Cerebellar cortex (tissue), 1 donor: ENCODE measurements at places on chromosomes 4 and X.
A peak's percentile ranks its signal among the peaks of the same experiment; 100 is the strongest.

DNA sequence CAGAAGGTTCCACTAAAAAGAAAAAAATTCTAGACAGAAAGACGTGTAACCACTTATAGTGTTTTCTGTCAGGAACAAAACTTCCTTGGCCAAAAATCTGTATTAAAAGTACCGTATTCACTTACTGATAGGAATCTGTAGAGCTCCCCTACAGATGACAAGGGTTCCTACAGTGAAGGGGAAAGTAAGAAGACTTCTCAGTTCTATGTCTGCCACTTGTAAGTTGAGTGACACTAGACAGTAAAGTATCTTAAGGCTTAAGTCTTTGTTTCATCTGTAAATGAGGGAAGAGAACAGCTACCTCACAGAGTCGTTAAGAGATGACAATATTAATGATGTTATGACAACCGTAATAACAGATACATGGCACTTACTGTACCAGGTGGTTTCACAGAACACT is 3.3 kb downstream of the COQ2 start:
- DNase-seq = no peak

DNA sequence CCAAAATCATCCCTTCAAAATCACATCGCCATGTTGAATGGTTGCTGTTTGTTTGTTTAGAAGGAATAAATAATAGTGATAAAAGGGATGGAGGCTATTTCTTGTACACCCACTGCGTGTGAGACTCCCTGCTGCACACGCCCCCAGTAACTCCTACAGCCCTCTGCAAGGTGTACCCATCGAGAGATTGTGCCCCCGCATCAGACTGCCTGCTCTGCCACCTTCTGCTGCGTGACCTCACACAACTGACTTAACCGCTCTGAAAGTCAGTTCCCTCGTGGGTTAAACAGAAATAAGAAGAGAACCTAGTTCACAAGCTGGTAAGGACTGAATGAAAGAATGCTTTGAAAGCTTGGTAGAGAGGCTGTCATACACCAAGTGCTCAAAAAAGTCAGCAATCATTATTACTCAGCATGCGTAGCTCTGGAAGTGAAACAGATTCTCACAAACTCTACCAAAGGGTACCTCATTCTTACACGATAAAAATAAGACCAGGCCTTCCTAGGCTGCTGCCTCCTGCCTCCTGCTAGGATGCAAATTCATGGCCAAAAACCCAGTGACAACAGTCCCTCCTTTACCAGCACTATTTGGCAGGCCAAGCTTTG is 147.1 kb downstream of the CPEB2 start:
- no peak for DNase-seq

GRCh38 chrX:13288671-13289070 is 31.2 kb downstream of the ATXN3L start:
- no peak for DNase-seq

DNA sequence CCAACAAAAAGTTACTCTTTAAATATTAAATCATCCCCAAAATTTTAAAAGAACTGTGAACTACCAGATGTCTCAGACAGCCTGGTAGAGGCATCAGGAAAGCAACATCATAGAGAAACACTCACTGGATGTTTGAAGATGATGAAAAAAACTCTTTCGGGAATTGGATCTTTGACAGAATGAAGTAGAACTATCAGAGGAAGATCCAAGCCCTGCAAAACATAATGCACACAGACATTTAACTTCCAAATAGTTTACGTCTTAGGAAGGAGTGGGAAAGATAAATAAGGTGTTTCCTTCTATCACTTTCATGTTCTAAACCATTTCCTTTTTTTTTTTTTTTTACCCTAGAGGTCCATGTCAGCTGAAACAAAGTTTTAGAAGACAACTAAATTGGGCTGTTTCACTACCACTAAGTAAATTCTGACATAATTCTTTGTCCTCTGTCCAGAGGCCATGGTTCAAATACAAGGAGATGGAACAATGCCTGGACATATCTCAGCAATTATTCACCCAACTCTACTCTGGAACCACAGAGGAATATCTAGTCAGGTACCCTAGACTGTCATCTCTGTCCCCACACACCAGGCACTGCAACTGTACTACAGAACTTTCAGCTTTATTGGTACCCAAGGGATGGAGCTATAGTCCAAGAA is 217.7 kb upstream of the INTU start:
- DNase-seq = no peak

GRCh38 chr4:59571805-59572430 is 1628.2 kb upstream of the ADGRL3 start:
- DNase-seq = no peak

- no peak for DNase-seq
These were observed 63.2 kb upstream of the WWC2 start for GRCh38 chr4:183035726-183036415.

- no peak for DNase-seq
These were observed 1.4 kb downstream of the PRKG2 start for GRCh38 chr4:81213671-81214070.

DNA sequence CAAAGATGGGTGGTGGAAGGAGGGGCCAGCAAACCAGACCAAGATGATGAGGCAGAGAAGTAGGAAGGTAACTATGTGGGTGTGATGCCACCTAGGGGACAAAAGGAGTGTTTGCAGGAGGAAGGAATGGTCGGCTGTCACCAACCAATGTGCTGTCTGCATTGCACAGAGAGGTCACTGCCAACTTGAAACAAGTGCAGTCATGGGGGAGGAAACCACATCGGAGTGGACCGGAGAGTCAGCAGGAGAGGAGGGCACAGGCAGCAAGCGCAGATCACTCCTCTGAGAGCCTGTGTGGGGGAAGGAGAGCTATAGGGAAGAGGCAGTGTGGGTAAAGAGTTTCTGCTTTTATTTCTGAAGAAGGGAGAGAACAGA is 38.5 kb upstream of the FGFBP2 start:
- peak; percentile 76 for DNase-seq
